Omental fat pad (tissue), 4 donors: ENCODE measurements at places on chromosomes 2 and 18. TPM values are rescaled to one million over a fixed set of nuclear protein-coding genes. Genes with fewer than 3 reads are reported as not detected.

The BOD1L2 gene
- not detected for total RNA-seq

The OR6B3 gene
- not detected for total RNA-seq

The PRKAG3 gene
- not detected for total RNA-seq

The FTCDNL1 gene
- 2.9 TPM for total RNA-seq

The KIAA2012 gene
- not detected for total RNA-seq

The BOLL gene
- not detected for total RNA-seq

GRCh38 chr2:23323198-23323916 is 61.6 kb upstream of the KLHL29 start:
- no peak for DNase-seq

DNA sequence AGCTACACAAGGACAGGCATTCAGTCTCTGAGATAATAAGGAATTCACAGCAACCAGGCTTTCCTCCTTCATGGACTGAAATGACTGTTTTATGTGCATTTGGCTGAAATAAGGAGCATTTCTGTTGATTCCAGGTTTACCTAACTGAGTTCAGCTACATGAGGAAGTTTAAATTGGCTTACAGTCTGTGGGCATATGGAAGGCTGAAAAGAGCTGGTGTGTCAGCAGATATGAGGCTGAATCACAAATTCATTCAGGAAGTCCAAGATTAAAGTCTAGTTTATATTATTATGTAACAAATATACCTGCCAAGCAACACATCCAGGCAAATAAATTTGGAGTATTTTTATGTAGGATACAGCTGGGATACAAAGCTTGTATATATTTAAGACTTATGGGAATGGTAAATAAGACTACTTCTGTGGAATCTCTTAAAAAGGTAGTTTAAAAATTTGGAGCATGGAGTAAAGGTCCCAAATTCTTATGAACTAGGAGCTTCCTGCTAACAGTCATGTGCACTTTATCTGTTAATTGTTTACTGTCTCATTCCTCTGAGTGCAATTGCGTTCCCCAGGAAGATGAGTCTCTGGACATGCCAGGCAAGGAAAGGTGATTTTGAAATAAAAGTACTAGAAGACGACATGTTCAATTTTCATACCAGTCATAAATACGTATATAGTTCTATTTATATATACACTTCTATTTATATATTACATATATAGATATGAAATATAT is 53.0 kb downstream of the ZC3H8 start:
- DNase-seq, result no peak

GRCh38 chr2:127864877-127865276 is 6.9 kb upstream of the POLR2D start:
- no peak for DNase-seq

GRCh38 chr2:64781711-64782390 is 128.1 kb upstream of the SERTAD2 start:
- DNase-seq, result no peak

DNA sequence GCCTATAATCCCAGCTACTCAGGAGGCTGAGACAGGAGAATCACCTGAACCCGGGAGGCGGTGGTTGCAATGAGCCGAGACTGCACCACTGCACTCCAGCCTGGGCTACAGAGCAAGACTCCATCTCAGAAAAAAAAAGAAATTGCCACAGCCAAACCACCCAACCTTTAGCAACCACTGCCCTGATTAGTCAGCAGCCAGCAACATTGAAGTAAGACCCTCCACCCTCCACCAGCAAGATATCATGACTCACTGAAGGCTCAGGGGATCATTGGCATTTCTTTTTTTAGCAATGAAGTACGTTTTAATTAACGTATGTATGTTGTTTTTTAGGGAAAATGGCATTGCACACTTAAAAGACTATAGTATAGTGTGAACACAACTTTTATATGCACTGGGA is 349.1 kb upstream of the ACVR2A start:
- DNase-seq, result no peak

GRCh38 chr18:60267391-60268058 is 105.0 kb downstream of the MC4R start:
- no peak for DNase-seq

DNA sequence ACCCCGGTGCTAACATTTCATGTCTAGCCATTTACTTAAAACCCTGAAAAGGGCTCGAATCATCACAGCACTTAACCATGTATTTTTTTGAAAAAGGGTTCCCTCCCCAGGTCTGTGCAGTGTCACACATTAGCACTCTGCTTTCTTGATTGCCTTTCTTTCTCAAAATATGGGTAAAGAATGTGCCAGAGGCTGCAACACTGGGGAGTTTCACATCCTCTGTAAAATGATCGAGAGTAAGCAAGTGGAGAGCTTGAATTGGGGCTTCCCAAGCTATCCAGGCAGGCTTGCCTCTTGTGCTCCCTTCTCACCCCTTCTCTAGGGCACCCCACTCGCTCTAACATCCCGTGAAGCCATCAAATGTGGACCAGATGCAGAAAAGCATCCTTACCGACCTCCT is 177.0 kb upstream of the CCDC68 start:
- DNase-seq, result no peak

- DNase-seq, result no peak
Measured at GRCh38 chr2:45554742-45555140, 56.3 kb downstream of the SRBD1 start.

DNA sequence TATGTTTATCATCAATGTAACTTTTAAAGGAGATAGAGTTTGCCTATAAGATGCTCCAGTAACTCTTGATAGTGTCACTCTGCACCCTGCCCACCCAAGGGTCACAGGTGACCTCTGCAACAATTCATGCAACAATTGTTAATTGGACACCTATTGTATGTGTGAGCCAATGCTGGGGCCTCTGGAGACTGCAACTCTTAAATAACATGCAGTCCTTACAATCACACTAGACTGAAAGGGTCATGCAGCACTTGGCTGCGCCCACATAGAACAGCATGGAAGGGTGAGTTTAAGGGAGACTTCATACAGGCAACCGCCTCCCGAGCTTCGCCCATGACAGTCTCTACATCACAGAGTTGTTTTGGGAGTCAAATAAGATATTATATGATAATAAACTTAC is 137.1 kb upstream of the TWIST2 start:
- DNase-seq, result no peak
